Temporal lobe (tissue), 4 donors: ENCODE measurements at places on chromosomes 5 and 9. TPM values are rescaled to one million over a fixed set of nuclear protein-coding genes. Genes with fewer than 3 reads are reported as not detected.

Gene PCDHGA10
- 14.5 TPM for total RNA-seq

Gene REEP2
- 73.5 TPM for total RNA-seq

Gene LCN1
- total RNA-seq, result not detected

Gene FOXD4L3
- total RNA-seq, result not detected

Gene SMIM32
- 0.49 TPM for total RNA-seq

Gene SLC34A3
- total RNA-seq, result not detected

Gene CCDC187
- under 0.01 TPM for total RNA-seq

Gene SLC2A6
- total RNA-seq, result 9.3 TPM

Gene OLFM1
- 75.5 TPM for total RNA-seq

Gene CCL27
- total RNA-seq, result 0.25 TPM
